ENCODE measurements at places on chromosomes 7 and 10.

- DNase-seq: peak; percentile 39
These were observed 32.5 kb downstream of the ZNF438 start for GRCh38 chr10:30999070-30999712.

DNA sequence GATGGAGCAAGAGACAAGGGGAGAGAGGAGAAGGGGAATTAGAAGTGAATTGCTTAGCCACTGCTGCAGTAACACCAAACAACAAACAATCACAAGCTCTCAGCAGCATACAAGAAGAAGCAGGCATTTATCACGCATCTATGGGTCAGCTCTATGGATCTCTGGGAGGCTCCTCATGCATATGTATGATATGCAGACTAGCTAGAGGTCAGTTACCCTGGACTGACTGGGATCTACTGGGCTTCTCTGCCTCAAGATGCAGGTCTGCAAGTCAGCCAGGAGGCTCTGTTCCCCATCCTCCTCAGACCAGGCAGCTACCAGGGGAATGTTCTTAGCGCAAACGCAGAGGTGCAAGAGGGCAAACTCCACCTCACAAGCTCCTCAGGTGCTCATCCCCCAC, 64.7 kb upstream of the SEM1 start:
- DNase-seq: no peak

DNA sequence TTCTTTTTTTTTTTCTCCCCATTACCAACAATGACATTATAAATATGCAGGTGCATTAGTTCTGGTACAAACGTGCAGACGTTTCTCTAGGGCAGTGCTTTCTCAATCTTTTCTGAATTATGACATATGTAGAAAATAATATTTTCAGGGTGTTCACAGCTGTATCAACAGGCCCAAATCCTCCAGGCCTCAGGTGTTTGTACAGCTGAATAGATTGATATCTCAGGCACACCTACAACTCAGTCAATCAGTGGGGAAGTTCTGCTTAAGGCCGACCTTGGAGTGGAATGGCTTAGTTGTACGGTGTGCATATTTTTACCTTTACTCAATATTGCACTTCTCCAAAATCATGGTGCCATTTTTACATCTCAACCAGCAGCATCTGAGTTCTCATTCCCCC, 71.6 kb downstream of the CACNB2 start:
- no peak for DNase-seq

DNA sequence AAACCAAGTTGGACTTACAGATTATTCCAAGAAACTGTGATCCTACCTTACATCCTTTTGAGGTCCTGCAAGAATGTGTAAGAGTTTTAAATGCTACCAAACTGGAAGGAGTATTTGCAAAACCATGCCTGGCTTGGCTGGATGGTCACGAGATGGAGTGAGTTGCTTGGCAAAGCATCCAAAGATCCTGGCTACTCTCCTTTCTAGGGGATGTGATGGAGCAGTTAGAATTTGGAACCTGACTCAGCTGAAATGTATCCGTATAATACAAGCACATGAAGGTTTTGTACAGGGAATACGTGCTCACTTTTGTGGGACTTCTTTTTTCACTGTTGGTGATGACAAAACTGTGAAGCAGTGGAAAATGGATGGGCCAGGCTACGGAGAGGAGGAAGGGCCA, 13.3 kb upstream of the SYPL1 start:
- no peak for DNase-seq

- no peak for DNase-seq
These were observed 126.6 kb downstream of the CUX1 start for GRCh38 chr7:101943889-101944600.

DNA sequence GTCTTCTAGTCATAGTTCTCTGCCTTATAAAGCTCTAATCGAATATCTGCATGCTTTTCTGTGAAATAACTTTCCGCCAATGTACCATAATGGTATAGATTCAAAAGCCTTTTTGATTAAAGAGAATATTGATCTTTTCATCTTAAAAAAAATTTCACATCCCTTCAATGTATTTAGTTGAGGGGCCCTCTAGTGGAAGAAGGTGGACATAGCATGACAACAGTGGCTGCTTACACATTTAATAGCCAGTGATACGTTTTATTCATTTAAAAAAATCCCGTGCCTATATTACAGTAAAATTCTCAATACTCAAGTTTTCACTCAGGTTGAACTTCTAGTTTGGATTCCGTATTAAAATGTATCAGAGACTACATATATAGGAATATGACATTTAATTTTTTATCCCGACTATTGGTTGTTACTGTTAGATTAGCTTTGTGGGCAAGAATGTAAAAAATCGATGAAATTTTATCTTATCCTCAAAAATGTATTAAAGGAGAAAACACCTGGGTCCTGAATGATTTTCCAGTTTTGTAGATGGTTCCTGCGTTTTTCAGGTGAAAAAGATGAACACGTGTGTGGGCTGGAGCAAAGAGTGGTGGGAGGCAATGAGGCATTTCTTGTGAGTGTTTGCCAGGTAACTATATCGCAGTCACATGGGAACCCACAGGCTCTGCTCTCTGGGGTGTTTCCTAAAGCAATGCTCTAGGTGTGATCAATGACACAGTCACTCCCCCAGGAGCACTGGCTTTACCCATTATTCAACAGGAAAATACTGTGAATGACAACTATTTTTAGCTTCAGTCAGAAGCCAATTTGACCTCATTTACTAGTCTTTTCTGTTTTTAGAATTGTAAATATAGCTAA, 24.1 kb upstream of the PNLIP start:
- peak; percentile 45 for DNase-seq

- DNase-seq: peak; percentile 74
These were observed 220.9 kb upstream of the MKLN1 start for GRCh38 chr7:131106681-131107336.

GRCh38 chr7:87933605-87933952, 472 bp upstream of the ADAM22 start:
- no peak for DNase-seq

- DNase-seq: no peak
These were observed 217.5 kb downstream of the SNX13 start for GRCh38 chr7:17722798-17723197.

GRCh38 chr7:156151078-156151477, 338.8 kb upstream of the SHH start:
- DNase-seq: no peak

GRCh38 chr10:21953585-21954057, 49.9 kb downstream of the DNAJC1 start:
- peak; percentile 25 for DNase-seq

DNA sequence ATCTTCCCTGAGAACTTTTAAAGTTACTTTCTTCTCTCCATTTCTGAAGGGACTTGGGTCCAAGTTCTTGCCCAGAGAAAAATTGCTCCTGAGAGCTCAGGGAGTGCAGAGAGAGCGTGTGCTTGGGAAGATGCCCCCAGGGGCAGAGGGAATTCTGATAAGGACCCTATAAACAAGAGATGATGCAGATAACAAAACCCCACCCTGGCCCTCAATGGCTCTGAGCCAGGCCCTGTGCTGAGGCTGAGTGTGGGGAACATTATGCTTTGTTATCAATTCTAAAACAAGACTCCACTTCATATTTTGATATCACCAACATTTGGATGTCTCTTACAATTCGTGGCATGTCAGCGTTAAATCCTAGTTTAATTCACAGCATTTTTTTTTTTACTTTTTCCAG, 34.4 kb upstream of the HABP2 start:
- DNase-seq: no peak

DNA sequence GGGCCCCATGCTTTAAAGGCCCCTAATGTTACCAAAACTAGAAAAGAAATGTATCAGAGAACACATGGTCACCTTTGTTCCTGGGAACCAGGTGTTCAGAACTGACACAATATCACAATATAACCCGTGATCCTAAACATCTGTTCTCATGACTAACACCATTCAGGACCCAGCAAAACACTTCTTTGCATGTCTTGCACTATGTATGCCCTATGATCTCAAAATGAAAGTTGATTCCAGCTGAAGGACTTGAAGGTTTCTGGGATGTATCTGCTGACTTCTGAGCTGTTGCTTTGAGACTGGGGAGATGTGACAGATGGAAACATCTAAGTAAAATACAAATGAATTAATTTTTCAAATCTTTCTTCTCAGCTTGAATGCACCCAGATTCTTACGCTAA, 37.5 kb upstream of the PIK3CG start:
- no peak for DNase-seq

DNA sequence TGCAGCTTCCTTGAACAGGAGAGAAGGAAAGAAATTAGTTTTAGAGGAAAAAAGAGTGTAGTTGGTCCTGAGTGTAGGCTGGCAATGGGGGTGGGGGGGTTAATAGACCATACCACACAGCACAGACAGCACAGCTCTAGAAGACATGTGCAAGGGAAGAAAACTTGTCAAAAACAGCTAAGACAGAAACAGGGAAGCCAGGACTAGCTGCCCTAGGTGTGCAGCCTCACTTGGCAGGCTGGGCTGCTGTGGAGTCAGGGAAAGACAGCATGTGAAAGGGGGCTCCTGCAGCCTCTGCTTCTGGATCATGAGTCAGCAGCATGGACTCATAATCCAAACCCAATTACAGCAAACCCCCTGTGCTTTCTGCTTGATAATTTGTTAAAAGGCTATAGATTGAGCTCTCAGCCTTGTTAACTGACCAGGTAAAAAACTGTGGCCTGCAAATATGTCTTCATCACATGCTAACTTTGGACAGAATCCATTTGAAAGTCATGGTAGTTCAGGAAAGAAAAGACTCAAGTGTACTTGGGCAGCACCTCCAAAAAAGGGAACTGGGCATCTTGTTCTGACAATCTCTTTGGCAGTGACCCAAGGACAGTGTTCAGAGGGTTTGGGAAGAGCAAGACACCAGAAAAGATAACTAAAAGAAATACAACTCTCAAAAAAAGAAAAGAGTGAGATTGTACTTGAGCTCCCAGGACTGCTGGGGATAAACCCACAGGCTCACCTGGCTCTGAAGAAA, 142.2 kb upstream of the VWC2 start:
- peak; percentile 40 for DNase-seq

DNA sequence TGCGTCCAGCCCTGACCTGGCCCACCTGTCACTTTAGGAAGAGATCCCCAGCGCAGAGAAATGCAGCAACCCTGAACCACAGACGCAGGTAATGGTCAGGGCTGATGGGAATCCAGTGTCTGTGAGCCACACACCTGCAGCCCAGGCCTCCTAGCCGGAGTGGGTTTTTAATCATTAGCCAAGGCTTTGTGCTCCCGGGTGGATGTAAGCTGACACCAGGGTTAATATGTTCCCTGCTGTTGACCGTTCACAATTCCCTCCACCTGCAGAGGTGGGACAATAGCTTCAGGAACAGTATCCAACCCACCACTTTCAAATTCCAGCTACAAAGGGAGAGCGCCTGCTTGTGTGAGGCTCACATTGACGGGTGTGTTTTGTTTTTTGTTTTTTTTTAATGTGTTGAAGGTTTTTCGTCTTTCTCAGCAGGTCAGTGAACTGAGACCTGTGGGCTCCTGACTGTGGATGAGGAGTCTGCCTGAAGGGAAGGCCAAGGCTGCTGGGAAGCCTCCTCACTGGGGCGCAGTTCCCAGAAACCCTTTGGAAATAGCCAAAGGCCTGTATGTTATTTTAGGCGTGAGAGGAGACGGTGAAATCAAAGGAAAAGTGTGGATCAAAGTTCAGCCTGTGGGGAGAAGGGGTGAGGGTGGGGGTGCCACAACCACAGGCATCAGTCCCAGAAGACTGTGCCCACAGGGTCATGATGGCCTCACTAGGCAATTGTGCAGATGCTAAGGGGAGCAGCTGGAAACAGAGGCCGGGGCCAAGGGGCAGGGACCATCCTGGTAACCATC, 111.1 kb downstream of the TNS3 start:
- DNase-seq: no peak

DNA sequence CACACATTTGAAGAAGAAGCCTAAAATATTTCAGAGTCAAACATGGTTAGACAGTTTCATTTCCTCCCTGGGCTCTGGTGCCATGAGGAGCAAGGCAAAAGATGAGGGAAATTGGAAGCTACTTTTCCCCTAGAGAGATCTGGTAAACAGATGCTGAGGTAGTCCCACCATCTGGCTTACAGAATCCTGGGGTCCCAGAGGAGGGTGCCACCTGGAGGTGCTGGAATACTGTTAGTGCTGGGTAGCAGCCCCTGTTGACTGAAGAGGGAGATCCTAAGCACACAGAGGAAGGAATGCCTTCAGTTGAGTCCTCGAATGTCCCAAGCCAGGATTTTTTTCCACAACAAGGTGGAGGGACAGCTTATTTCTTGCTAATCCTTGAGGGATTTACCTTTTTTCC, 160.1 kb downstream of the FZD1 start:
- DNase-seq: peak; percentile 3

GRCh38 chr7:1019789-1020610, 24.3 kb upstream of the GPR146 start:
- DNase-seq: no peak
